Activated naive CD8-positive, alpha-beta T cell treated with anti-CD3 and anti-CD28 coated beads, Interleukin-2, amount 10 ng/mL, durations not matched to agents 7 days and 5 days (primary cell): ENCODE measurements at places on chromosomes 1 and 21. TPM values are rescaled to one million over a fixed set of nuclear protein-coding genes. Genes with fewer than 3 reads are reported as not detected.

The RPTN gene
- not detected for total RNA-seq

The BEST4 gene
- total RNA-seq = 1.3 TPM

The AXDND1 gene
- total RNA-seq = 0.64 TPM

The PARS2 gene
- total RNA-seq = 4.3 TPM

The SGIP1 gene
- not detected for total RNA-seq

The UBASH3A gene
- 80.2 TPM for total RNA-seq

The SPATA21 gene
- not detected for total RNA-seq

The AMPD1 gene
- not detected for total RNA-seq

The FTCD gene
- total RNA-seq = 0.65 TPM

The LMX1A gene
- total RNA-seq = not detected

The PIGR gene
- not detected for total RNA-seq

The GREM2 gene
- total RNA-seq = not detected

The TRIM58 gene
- total RNA-seq = 0.09 TPM

The COL6A2 gene
- total RNA-seq = 23.9 TPM

The COL16A1 gene
- 0.14 TPM for total RNA-seq

The DNASE2B gene
- total RNA-seq = not detected

The KRTAP19-7 gene
- not detected for total RNA-seq

The KIAA0040 gene
- total RNA-seq = 57.1 TPM

The SLC44A5 gene
- 0.89 TPM for total RNA-seq

The KRTAP24-1 gene
- total RNA-seq = not detected

The PLEKHG5 gene
- 5.0 TPM for total RNA-seq

The PTPRC gene
- 854 TPM for total RNA-seq

The SLC45A1 gene
- total RNA-seq = 0.88 TPM

The C1orf167 gene
- total RNA-seq = not detected

The KRTAP10-6 gene
- total RNA-seq = not detected

The AMY1A gene
- total RNA-seq = not detected

The SNRPE gene
- total RNA-seq = 128 TPM

The TNNI3K gene
- 0.45 TPM for total RNA-seq

The KIF26B gene
- total RNA-seq = not detected

The CLCA2 gene
- total RNA-seq = not detected

The OR2T35 gene
- not detected for total RNA-seq

The MPL gene
- total RNA-seq = not detected

The GNG4 gene
- not detected for total RNA-seq
